ENCODE measurements at places on chromosomes 1 and 21. TPM values are rescaled to one million over a fixed set of nuclear protein-coding genes. Genes with fewer than 3 reads are reported as not detected.

Gene CELF3
- total RNA-seq = not detected

Gene TRIM17
- total RNA-seq = 0.73 TPM

Gene FAM72C
- total RNA-seq = not detected

Gene KISS1
- total RNA-seq = not detected

Gene TLR5
- 2.1 TPM for total RNA-seq
